Naive B cell (primary cell): ENCODE measurements at places on chromosomes 2 and 18. TPM values are rescaled to one million over a fixed set of nuclear protein-coding genes. Genes with fewer than 3 reads are reported as not detected.

CLEC4F gene
- polyA plus RNA-seq = not detected

DNA sequence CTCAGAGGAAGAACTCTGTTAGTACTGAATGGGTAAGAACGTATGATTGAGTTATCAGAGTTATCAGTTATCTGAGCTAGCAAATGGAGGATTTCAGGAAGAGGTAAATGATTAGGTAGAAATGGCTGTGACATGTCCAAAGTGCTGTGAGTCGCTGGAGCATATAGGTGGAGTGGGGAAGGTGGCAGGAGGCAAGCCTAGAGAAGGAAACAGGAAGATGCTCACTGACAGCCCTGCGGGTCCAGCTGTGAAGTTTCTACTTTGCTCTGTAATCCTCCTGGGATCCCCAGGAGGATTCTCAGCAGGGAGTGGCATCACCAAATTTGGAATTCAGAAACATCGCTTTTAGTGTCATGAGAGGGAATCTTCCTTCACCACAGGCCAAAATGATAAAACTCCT, 52.0 kb downstream of the GYPC start:
- no peak for DNase-seq

- DNase-seq = no peak
Measured at GRCh38 chr18:74840492-74841167, 243.0 kb downstream of the ZNF407 start.

- DNase-seq = no peak
Measured at GRCh38 chr2:164887434-164888144, 46.0 kb upstream of the COBLL1 start.

DNA sequence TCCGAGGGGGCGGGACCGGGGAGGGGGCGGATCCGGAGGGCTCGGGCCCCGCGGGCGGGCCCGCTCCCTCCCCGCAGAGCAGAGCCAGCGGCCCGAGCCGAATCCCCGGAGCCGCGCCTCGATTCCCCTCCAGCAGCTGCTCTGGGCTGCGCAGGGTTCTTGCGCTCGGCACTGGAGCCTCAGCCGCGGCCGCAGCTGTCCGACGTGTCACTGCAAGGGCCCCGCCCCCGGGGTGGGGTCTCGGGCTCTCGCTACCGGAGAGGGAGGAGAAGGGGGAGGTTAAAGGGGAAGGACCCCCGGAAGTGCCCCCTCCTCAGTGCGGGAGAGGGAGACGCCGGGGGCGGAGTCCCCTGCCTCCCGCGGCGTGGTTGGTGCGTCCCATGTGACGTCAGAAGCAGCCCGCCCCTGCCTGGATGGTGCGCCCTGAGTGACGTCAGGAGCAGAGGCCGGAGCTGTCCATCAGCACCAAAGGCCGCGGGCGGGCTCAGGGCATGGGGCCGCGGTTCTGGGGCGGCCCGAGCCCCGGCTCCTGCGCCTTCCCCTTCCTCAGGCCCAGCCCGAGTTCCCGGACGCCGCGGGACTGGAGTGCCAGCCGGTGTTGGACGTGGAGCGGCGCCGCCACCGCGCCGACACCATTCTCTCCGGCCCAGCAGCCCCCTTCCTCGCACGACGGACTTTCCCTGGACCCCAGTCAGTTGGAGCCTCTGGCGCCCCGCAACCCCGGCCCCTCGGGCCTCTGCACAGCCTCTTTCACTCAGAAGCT, at the start of the genes CHPF and TMEM198:
Gene CHPF (minus strand): TSS at position 214 of the 763 bp plus-strand sequence. CDS start 271 bp downstream, outside the sequence.
Gene TMEM198 (plus strand): TSS at position 433 of the 763 bp plus-strand sequence. CDS start 700 bp downstream, outside the sequence.
- DNase-seq = peak; percentile 82

RAPGEF4 gene
- not detected for polyA plus RNA-seq

LHCGR gene
- polyA plus RNA-seq = not detected

- DNase-seq = no peak
Measured at GRCh38 chr2:17327649-17328048, 190.6 kb downstream of the RAD51AP2 start.

TNS1 gene
- 0.05 TPM for polyA plus RNA-seq

DNA sequence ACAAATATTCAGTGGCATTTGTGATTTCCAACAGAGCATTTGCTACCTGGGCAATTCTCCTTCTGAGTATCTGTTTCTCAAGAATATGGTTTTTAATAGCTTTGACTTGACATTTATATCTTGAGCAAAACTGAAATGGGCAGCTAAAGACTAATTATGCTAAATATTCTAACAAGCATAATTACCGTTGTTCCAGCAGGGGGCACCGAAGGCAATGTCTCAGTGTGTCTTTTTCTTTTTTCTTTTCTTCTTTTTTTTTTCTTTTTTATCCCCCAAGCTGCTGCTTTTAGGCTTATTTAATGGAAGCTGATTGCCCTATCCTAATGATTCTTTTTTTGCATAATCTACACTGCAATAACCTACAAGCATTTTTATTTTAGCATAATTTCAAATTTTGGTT, 138.9 kb upstream of the NABP1 start:
- DNase-seq = no peak

UGT1A1 gene
- polyA plus RNA-seq = not detected

DNA sequence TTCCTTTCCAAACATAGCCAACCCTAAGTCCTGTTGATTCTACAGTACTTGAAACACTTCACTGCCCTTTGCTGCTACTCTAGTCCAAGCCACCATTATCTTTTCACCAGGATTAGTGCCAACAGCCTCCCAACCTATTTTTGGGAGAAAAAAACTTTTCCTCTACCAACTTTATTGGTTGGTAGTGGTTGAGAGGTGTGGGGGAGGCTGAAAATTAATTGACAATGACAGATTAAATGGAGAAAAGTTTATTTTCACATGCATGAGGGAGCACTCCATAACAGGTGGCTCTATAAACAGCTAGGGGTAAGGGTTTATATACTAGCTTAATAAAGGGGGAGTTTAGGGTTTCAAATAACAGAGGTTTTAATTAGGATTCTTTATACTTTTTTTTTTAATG, 37.8 kb upstream of the ITPRID2 start:
- DNase-seq = no peak

DNA sequence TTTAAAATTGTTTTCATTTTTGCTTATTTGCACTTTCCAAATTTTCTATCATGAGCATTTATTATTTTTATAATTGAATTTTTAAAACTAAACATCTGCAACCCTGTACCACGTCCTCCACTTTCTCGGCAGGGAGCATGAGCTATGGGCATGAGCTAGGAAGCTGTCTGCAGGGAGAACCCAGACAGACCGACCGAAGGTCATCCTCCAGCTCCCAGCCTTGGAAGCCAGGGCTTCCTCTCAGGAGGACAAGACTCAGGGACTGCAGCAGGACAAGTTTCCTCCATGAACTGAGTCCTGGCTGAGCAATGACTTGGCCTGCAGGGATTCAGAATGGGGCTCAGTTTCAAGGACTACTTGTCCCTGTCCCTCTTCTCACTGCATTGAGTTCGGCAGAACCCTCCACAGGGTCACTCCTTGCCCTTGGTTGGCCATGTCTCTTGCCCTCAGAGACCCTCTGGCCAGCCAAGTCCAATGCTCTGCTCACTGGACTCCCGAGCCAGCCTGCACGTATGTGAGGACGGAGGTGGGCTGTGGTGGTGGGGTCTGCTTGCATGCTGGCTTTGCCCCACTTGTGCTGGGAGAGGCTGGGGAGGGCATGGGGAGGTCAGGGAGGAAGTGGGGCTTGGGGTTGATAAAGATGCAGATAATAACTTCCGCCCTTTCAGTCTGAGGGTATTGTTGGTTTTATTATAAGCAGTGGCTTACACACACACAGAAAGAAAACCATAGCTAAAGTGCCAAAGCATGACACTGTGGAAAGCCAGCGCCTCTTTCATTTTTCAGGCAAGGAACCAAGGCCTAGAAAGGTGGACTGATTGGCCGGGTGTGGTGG, 6.6 kb downstream of the NMUR1 start:
- no peak for DNase-seq

MLPH gene
- not detected for polyA plus RNA-seq

DNA sequence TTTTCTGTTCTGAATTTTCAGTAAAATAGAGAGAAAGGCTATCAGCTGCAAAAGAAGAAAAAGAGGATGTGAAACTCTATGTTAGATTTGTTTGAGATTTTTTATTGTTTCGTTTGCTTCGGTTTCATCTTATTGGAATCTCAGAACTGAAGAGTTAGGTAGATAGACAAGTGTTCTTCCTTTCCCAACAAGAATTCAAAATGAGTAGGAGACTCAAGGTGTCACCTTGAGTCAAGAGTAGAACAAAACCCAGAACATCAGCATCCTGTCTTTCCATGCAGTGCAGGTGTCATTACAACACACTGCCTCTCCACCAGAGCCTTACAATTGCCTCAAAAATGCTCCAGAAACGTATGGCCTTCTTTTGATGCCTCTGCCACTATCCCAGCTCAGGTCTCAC, 21.1 kb downstream of the NBAS start:
- DNase-seq = no peak

- no peak for DNase-seq
Measured at GRCh38 chr18:45958730-45959129, 8.4 kb downstream of the EPG5 start.

ZNF514 gene
- polyA plus RNA-seq = 6.7 TPM

DNA sequence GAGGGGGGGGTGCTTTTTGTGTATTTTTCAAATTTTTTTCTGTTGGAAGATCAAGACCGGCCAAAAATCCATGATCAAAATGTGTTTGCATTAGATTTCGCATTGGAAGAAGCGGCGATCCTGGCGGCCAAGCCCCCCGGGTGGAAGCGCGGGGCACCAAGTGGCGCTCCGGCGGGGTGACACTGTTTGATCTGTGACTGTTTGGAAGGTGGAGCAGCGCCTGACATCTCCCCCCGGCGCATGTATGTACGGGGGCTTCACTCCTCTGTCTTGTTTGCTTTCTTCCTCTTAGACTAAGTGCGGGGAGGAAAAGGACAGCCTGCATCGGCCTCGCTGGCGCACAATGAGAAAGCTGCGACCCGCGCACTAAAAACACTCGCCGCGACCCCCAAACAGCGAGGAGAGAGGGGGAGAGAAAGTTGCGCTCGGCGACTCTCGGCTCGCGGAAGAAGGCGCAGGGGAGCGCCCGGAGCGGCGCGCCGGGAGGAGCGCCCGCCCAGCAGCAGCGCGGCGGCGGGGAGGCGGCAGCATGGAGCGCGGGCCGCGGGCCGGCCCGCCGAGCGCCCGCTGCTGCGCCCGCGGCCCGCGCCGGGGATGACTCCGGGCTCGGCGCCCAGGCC, 515 bp downstream of the TSHZ1 start:
- DNase-seq = peak; percentile 35

DNA sequence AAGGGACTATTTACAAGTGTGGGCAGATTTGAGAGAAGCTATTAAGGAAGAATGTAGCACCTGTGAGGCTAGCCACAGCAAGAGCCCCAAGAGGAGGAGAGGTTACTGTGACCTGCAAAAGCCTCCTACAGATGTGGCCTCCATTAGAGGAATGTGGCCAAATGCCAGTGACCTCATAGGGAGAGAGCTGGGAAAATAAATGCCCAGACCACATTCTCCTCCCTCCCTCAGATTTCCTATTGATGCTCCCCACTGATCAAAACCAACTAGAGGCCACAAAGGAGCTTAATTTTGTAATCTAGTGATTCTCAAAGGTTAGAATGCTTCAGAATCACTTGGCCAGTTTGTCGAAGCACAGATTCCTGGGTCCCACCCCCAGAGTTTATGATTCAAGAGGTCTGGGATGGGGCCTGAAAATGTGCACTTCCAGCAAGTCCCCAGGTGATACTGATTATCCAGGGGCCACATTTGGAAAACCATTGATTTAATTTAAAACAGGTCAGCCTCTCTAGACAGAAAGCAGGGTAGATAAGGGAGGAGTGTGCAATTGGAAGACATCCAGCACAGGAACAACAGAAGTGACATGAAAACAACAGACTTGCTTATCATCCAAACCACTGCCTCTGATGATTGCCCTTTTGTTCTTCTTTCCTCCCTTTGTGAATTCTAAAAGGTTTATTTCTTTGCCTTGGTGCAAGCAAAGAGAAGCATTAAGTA, 61.2 kb upstream of the RBBP8 start:
- no peak for DNase-seq

RND3 gene
- polyA plus RNA-seq = not detected

CROCC2 gene
- not detected for polyA plus RNA-seq

- DNase-seq = no peak
Measured at GRCh38 chr2:70775141-70775540, 7.1 kb upstream of the ADD2 start.

POTEC gene
- not detected for polyA plus RNA-seq

DNA sequence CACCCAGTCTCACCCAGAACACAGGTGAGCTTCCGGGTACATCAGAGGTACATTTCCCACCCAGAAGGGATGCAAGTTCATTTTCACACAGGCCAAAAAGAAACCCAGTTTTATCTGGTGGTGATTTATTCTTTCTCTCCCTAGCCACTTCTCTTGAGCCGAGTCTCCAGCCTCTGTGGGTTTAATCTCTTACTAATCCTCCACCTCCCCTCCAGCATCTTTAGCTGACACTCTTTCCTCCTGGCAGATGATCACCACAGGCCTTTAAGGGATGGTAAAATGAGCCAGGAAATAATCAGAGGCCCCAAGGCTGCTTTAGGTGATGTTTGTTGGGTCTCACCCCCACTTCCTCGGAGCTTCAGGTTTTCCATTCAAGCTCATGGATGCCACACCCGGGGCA, 145.7 kb upstream of the DLX2 start:
- DNase-seq = no peak

NT5DC4 gene
- polyA plus RNA-seq = not detected

GALR1 gene
- polyA plus RNA-seq = not detected

DNA sequence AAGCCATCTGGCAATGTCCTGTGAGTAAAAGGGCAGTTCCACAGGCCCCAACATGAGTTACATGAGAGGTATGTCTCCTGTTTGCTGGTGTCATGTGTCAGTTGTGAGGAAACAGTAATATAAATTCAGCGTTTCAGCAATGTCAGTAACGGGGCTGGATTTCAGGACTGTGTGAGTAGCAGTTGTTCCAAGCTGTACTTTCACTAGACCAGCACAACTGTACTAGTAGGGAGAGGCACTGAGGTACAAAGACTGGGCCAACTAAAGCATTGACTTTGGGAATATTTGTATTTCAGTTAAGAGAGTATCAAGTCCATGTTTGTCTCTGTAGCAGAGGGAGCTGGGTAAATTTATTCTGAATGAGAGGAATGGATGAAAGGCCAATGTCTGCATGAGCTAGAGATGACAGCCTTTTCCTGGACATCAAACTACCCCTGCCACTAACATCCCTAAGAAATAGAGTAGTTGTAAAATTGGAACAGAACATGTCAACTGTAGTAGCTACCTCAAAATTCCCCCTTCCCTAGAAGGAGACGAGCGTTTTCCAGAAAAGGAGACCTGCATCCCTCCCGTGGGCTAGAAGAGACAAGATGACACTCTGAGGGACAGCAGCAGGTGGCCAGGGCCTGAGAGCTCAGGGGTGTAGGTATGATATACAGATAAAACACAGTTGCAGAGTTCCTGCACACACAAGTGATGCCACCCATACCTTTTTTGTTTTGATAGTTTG, 24.4 kb downstream of the EIF4E2 start:
- no peak for DNase-seq

GRCh38 chr2:88735133-88735532, 43.7 kb downstream of the RPIA start:
- no peak for DNase-seq

GRCh38 chr2:215830304-215830703, 183.0 kb downstream of the MREG start:
- DNase-seq = no peak

- no peak for DNase-seq
Measured at GRCh38 chr2:111705239-111705638, 178.8 kb downstream of the ANAPC1 start.

ST6GAL2 gene
- not detected for polyA plus RNA-seq

- no peak for DNase-seq
Measured at GRCh38 chr2:20071397-20072383, 20.3 kb upstream of the LAPTM4A start.

- DNase-seq = no peak
Measured at GRCh38 chr18:28208712-28209265, 31.9 kb upstream of the CDH2 start.
